ENCODE measurements at places on chromosomes 16 and 17. TPM values are rescaled to one million over a fixed set of nuclear protein-coding genes. Genes with fewer than 3 reads are reported as not detected.

DNA sequence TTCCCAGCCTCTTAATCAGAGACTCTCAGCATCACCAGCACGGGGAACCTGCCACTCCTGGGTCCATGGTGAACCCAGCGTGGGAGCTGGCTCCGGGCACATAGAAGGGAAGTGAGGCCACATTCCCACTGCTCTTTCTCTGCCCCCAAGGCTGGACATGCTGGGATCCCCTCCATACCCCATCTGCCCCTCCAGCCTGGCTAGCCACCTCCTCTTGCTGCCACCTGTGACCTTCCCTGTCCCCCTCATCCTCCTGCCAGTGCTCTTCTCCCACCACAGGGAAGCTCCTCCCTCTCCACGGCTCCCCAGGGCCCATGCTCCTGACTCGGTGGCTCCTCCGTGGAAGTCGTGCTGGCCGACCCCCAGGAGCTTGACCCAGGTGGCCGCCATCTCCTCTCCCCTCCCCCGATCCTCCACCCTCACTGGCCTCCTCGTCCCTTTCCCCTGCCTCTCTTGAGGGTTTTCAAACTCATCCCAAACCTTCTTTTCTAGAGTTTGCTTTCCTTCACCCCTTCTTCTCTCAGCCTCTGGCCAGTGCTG lies 139.1 kb upstream of the CHMP6 start:
- H3K4me1 ChIP-seq: peaks cover 15% of the 10 kb centered on the region
- H3K27ac ChIP-seq: no peak overlapping the region
- no peaks in the 10 kb centered on the region for H3K27me3 ChIP-seq
- H3K36me3 ChIP-seq: peaks cover 41% of the 10 kb centered on the region
- no peak for DNase-seq

DNA sequence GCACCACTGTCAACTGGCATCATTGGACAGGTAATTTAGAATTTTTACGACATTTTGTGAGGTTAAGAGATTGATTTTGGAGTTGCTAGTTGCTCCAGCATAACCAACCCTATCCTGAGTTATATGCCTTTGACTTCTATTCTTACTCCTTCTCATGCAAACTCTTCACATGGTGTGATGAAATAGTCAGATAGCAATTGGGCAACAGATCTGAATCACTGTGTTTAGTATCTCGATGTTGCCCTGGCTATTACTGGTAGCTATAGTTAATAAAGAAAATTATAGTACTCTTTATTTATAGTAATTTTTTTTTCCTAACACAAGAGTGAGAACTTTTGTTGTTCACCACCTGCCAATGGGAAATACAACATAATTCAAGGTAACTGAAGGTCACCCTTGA lies 494.8 kb upstream of the TOM1L1 start:
- no peaks in the 10 kb centered on the region for H3K27me3 ChIP-seq
- no peak overlapping the region for H3K27ac ChIP-seq
- H3K4me3 ChIP-seq: no peak overlapping the region
- no peaks in the 10 kb centered on the region for H3K36me3 ChIP-seq
- no peaks in the 10 kb centered on the region for H3K4me1 ChIP-seq
- no peak for DNase-seq

DNA sequence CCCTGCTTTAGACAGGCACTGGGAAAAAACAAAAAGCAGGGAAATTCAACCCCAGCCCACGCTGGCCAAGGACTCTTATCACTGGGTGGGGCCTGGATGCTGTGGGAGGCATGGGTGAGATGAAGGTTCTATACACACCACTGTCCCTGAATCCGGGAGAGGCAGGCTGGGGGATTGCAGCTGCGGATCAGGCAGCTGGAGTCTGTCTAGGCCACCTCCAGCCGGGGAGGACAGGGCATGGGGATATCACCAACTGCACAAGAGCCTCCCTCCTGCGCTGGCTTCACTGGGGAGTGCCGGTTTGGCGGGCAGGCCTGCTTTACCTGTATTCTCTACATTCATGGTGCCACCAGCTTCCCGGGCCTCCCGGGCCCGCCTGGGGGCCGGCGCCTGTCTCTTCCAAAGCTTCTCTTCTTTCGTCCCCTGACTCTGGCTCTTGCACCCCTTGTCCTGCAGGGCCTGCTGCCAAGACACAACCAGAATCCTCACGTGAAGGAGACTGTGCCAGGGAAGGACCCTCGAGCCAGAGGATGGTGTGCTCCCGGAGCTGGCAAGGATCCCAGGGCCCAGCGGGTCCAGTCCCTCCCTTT lies 13.9 kb downstream of the KIFC3 start:
- H3K36me3 ChIP-seq: no peaks in the 10 kb centered on the region
- no peaks in the 10 kb centered on the region for H3K4me1 ChIP-seq
- no peak for DNase-seq
- H3K27me3 ChIP-seq: no peaks in the 10 kb centered on the region

GSDMA gene
- not detected for polyA plus RNA-seq

Data from CD14-positive monocyte (primary cell).